ENCODE measurements at places on chromosomes 11 and 22. TPM values are rescaled to one million over a fixed set of nuclear protein-coding genes. Genes with fewer than 3 reads are reported as not detected.

GRCh38 chr22:49582678-49583077 is 245.0 kb downstream of the BRD1 start:
- no peak overlapping the region for H3K27ac ChIP-seq
- no peaks in the 10 kb centered on the region for H3K36me3 ChIP-seq
- DNase-seq: no peak
- H3K4me1 ChIP-seq: no peaks in the 10 kb centered on the region
- no peak overlapping the region for H3K4me3 ChIP-seq

DNA sequence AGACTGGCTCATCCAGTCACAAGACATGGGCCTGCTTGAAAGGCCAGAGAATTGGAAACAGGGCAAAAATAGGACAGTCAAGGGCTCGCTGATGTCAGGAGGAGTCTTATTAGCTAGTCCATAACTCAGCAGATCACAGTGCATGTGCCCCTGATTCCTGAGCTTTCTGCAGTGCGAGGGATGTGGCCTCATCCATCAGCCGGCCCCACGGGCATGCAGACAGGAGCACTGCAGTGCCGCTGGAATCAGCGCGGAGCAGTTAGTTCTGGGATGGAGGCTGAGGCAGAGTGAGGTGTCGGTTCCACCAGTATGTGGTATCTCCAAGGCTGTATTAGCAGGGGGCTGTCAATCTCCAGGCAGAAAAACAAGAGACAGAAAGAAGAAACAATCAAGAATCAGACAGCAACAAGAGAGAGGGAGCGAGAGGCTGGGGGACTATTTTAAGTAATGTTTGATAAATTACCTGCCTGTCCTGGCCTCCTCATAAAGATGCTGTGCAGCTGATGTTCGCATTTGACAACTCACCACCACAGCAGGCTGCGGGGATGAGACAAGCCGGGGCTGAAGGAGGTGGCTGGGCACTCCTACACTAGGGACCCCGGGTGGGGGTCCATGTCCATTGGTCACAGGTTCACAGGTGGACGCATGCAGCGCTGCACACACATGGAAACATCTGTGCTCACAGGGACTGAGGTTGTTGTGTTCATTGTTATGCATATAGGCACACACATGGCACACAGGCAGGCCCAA is 167.2 kb downstream of the TRIM29 start:
- no peaks in the 10 kb centered on the region for H3K36me3 ChIP-seq
- no peaks in the 10 kb centered on the region for H3K27me3 ChIP-seq
- no peak for DNase-seq
- H3K4me1 ChIP-seq: peaks cover 12% of the 10 kb centered on the region
- H3K27ac ChIP-seq: no peak overlapping the region

- peaks cover 20% of the 10 kb centered on the region for H3K27me3 ChIP-seq
- peaks cover 22% of the 10 kb centered on the region for H3K4me1 ChIP-seq
- H3K36me3 ChIP-seq: no peaks in the 10 kb centered on the region
- H3K27ac ChIP-seq: no peak overlapping the region
- H3K4me3 ChIP-seq: peak overlapping the region; percentile 37
Measured at GRCh38 chr11:46389450-46390330, 1.9 kb downstream of the CHRM4 start.

DNA sequence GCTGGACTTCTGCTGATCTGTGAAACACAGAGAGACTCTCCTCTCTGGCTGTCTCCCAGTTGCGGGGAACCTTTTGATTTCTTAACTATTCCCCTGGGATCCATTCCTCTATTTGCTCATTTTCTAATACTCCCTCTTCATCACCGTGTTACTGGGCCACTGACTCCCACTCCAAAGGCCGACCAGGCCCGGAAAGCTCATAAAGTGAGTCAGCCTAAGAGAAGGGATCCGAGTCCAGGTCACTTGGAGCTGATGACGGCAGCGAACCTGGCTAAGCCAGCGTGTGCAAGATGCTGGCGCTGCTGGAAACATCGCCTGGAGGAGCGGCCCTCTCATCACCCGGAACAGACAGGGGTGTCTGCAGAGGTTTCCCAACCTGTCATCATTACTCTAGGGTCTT is 112.8 kb downstream of the FBXO7 start:
- DNase-seq: peak; percentile 86
- H3K36me3 ChIP-seq: no peaks in the 10 kb centered on the region
- no peak overlapping the region for H3K27ac ChIP-seq
- no peaks in the 10 kb centered on the region for H3K27me3 ChIP-seq

GRCh38 chr11:2525166-2525861 is 80.5 kb downstream of the KCNQ1 start:
- H3K27me3 ChIP-seq: peaks cover 3% of the 10 kb centered on the region
- H3K4me3 ChIP-seq: no peak overlapping the region
- no peak for DNase-seq
- no peak overlapping the region for H3K27ac ChIP-seq

- no peak overlapping the region for H3K4me3 ChIP-seq
- peak; percentile 70 for DNase-seq
- H3K27me3 ChIP-seq: no peaks in the 10 kb centered on the region
- no peaks in the 10 kb centered on the region for H3K36me3 ChIP-seq
Measured at GRCh38 chr11:113113801-113114704, 152.8 kb downstream of the NCAM1 start.

The GAL gene
- 0.60 TPM for total RNA-seq

The XPNPEP3 gene
- 18.2 TPM for total RNA-seq
